ENCODE measurements at places on chromosomes 5 and 9.

- no peak for DNase-seq
Measured at GRCh38 chr9:132348676-132349075, 6.1 kb downstream of the SETX start.

DNA sequence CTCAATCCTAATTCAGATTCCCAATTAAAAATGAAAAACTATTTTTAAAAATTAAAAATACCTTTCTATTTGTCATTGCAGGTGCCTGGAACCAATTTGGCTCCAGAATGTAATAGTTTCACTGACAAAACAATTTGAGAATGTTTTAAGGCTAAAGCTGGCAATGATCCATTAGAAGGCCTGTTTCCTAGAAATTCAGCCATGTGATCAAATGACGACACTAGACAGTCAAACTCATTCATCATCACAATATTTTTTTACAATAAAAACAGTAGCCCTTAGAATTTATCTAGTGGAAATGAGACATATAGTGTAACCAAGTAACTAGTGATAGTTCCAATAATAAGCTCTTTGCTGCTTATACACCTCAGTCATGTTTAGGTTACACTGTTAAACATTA is 75.4 kb upstream of the MAP3K1 start:
- DNase-seq = no peak

DNA sequence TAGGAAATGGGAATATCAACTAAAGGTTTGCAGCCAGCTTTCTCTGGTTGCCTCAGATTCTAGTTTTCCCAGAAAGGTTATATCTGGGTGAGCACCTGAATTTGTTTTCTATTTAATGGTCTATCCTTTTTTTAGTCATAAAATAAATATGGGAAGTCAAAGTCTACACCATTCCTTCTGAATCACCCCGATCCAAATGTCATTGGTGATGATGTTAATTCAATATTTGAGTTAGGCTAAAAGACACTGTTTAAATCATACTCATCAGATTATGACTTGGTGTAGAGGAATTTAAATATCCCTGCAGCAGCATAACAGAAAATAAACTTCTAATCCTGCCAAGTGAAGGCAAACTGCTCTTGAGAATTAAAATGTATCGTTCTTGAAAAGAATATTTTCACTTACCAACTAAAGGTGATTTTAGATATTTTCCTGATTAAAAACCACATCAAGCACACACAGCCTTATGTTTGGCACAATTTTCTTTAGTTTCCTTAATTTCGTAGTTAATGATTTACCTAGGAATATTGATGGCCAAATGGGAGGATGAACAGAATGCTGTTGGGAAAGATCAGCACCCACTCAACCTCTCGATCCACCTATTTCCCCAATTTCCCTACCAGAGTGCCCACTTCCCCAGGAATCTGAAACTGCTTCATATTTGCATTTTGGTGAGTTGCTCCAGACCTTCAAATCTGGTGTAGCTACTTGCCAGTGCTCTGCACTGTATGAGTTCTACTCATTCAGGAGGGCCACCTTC is 103.1 kb upstream of the TSLP start:
- DNase-seq = no peak

DNA sequence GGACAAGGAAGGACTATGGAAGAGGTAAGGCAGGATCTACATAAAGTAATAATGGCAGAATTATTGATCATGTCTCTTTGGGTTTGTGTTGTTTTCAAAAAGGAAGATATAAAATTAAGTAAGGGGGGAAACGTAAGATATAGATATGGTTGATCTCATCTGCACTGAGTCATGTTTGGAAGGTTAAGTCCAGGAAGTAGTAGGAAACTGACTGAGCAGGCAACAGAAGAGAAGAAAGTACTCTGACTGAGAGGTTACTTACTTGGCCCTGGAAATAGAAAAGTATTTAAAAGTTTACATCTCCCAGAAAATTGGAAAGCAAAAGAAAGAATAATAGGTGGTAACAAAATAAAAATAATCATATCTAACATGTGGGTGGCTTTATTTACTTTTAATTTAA is 405.3 kb upstream of the RGMB start:
- no peak for DNase-seq

- no peak for DNase-seq
Measured at GRCh38 chr9:4686112-4686511, 6.7 kb downstream of the CDC37L1 start.

Data from T follicular helper cell (primary cell).